CD8-positive, alpha-beta memory T cell (primary cell): ENCODE measurements at places on chromosomes 5 and 9. TPM values are rescaled to one million over a fixed set of nuclear protein-coding genes. Genes with fewer than 3 reads are reported as not detected.

Gene ASS1
- total RNA-seq, result 2.3 TPM

Gene ENTREP1
- total RNA-seq, result not detected

Gene GZMA
- total RNA-seq, result 15.1 TPM

Gene REXO4
- 56.4 TPM for total RNA-seq

Gene FOXD4L4
- 0.27 TPM for total RNA-seq

Gene IFNB1
- not detected for total RNA-seq

Gene BARHL1
- total RNA-seq, result not detected

Gene CEP120
- 23.5 TPM for total RNA-seq

Gene LCN1
- not detected for total RNA-seq

Gene C5orf52
- not detected for total RNA-seq

Gene TAF11L5
- not detected for total RNA-seq

Gene CYLC2
- total RNA-seq, result not detected

Gene LCN15
- not detected for total RNA-seq

Gene SLC25A25
- total RNA-seq, result 17.7 TPM

Gene CXCL14
- total RNA-seq, result not detected

Gene TCF7
- total RNA-seq, result 85.2 TPM

Gene GABRA6
- not detected for total RNA-seq

Gene AQP3
- 9.3 TPM for total RNA-seq

Gene TICAM2
- 0.72 TPM for total RNA-seq

Gene ENTPD8
- not detected for total RNA-seq

Gene ERAP2
- 37.0 TPM for total RNA-seq

Gene ARHGEF37
- total RNA-seq, result 0.53 TPM

Gene LCP2
- 224 TPM for total RNA-seq
